PC-3 (cell line): ENCODE measurements at places on chromosomes 5 and 9. TPM values are rescaled to one million over a fixed set of nuclear protein-coding genes. Genes with fewer than 3 reads are reported as not detected.

DNA sequence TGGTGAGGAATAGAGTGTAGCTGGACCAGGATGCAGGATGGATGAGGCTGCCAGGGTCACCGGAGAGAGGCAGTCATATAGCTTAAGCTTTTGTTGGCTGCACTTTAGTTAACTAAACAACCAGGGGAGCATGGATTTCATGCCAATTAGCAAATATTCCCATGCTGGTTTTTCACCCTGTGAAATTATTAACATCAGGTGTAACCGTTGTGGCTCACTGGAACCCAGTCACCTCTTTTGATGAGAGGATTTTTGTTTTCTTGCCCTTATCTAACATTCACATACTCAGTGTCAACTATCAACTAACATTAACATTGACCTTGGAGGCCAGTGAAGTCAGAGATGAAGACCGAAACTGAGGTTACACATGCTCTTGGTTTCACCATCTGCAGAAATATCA is 97.2 kb upstream of the BASP1 start:
- DNase-seq: no peak

BTNL3 gene
- not detected in 2 replicates for total RNA-seq

GLIPR2 gene
- 6.7 and 10.1 TPM in 2 replicates for total RNA-seq

GRCh38 chr9:124426361-124426760 is 11.1 kb upstream of the PSMB7 start:
- DNase-seq: no peak

- DNase-seq: no peak
These were observed 58.7 kb downstream of the DPYSL3 start for GRCh38 chr5:147451193-147451592.

SLC36A2 gene
- not detected in 2 replicates for total RNA-seq

DNA sequence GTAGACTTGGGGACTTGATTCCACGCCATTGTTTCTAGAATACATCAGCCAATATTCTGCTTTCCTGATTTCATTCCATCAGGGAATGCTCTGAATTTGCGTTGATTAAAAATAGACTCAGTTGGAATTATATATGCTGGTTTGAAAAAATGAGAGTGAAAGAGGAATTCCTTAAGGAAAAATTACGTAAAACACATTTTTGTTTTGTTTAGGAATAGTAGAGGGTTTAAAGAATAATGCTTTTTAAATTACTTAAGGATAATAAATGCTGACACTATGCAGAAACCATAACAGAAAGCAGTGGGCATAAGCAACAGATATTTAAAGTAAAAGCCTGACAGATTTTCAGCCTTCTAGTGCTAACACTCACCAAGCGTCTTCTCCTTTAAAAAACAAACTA is 235.0 kb downstream of the ADAMTS6 start:
- no peak for DNase-seq

GRCh38 chr9:14173713-14174112 is 140.2 kb downstream of the NFIB start:
- no peak for DNase-seq
